Cerebellar cortex (tissue), 1 donor: ENCODE measurements at places on chromosomes 7 and 10.

DNA sequence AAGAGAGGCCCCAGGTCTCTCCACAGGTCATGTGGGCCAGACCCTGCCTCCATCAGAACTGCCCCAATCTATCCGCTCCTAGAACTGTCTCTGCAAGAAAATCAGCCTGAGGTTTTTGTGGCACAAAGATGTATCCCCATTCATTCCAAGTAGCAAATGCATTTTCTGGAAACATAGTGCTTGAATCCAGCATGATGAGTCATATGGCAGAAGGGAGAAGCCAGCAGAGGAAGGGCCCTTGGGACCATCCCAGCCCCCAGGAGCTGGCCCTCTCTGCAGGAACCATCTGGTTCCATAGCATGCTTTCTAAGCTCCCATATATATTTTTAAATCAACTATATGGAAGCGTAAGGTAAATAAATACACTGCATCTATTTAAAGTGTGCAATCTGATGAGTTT lies 563.2 kb downstream of the GALNT17 start:
- no peak for DNase-seq

GRCh38 chr7:90465816-90466215 lies 3.6 kb upstream of the PTTG1IP2 start:
- no peak for DNase-seq

DNA sequence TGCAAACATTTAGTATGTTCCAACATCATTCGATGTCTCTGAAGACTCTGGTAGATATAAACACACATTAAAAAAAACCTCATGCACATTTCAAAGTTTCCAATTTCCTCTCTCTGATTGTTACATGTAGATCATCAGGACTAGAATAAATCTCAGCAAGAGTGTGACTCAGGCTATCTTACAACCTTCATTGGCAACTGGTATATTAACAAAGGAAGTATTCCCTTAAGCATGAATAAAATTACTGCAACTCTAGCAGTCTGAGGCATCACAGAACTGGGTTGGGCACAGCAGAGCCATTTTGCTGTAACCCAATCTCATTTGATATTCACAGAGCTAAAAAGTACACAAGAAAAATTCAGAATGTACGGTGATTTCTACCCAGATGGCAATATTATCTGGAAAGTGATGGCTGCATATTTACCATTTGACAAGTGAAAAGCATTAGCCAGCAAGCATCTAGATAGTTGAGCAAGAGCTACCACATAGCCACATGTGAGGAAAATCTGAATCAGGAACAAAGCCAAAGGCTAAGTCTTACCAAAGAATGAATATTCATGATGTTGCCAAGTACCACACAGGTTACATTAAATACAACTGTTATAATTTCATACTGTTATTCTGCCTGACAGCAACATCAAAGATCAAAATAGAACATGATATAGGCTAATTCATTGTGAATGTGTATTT lies 232.2 kb downstream of the CRPPA start:
- no peak for DNase-seq

DNA sequence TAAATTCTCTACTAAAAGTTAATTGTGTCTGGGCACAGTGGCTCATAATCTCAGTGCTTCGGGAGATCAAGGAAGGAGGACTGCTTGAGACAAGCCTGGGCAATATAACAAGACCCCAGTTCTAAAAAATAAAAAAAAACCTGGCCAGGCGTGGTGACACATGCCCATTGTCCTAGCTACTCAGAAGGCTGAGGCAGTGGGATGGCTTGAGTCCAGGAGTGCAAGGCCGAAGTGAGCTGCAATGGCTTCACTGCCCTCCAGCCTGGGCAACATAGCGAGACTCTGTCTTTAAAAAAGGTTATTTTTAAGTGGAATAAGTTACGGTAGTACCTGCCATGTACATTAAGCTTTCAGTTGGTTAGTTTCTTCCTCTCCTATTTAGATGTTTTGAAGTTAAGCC lies 28.9 kb downstream of the CDK14 start:
- DNase-seq = no peak

GRCh38 chr7:111018960-111019736 lies 71.8 kb upstream of the LRRN3 start:
- no peak for DNase-seq

DNA sequence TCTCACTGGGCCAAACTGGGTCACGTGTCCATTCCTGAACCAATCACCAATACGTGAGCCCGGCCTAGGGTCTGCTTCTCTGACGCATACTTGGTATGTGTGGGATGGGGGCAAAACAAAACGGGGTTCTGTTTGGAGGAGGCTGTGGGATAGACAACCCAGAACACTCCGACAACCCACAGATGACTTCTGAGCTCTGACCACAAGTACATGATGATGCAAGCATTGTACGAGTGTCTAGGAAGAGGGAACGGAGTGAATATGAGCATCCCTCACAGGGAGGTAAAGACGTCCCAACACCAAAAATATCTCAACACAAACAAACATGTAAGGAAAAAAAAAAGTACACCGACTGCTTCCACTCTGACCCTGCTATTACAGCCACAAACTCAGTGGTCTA lies 5.6 kb downstream of the DAGLB start:
- no peak for DNase-seq

DNA sequence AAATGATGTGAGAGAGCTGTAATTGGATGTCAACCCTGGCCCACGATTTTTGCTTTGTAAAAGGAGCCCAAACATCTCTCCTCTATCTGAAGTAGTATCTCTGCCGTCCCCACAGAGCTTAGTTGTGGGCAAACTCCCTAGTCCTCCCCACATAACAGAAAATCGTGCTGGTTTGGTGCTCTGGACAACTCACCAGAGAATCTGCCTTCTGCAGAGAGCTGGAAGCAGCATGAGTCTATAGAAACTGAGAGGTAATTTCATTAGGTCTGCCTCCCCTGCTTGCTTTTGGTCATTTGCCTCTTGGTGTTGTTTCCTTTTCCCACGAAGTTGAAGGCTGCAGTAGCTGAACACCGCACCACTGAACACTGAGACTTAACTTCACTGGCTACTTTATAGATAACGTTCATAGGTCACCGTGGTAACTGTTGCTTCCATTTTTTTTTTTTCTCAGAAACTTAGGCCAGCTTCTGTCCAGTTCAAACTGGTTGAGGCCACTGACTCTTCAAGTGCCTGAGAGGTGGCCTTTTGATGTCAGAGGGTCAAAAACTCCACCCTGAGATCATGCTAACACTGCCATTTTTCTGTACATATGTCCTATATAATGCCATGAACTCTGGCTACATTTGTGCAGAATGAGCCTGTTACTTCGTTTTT lies 3.3 kb upstream of the CDCA7L start:
- peak; percentile 22 for DNase-seq

GRCh38 chr10:27680691-27681605 lies 64.7 kb downstream of the MKX start:
- no peak for DNase-seq

DNA sequence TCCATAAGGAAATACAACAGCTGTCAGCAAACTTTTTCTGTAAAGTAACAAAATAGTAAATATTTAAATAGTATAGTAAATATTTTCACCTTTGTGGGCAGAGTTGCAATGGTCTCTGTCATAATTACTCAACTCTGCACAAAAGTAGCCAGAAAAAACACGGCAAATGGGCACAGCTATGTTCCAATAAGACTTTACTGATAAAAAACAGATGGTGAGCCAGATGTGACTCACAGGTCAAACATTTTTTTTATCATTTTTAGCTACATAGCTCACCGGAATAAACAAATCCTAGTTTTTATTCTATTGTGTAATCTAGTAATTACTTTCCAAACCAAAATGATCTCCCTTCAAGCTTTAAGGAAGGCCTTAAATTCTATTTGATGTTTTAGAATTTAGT lies 55.3 kb downstream of the NCAPG2 start:
- no peak for DNase-seq

DNA sequence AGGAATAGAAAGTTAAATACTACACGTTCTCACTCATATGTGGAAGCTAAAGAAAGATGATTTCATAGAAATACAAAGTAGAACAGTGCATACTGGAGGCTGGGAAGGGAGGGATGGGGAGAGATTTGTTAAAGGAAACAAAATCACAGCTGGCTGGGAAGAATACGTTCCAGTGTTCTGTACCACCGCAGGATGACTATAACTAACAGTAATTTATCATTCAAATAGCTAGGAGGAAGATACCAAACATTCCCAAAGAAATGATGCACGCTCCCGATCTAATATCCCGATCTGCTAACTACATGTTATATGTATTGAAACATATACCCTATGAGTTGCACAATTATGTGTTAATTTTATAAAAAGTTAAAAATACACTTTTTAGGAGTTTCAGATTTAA lies 162.3 kb downstream of the ZMYND11 start:
- DNase-seq = no peak

GRCh38 chr7:7099584-7100014 lies 82.7 kb upstream of the C1GALT1 start:
- peak; percentile 9 for DNase-seq

GRCh38 chr10:69766161-69766910 lies 35.4 kb upstream of the COL13A1 start:
- DNase-seq = no peak

DNA sequence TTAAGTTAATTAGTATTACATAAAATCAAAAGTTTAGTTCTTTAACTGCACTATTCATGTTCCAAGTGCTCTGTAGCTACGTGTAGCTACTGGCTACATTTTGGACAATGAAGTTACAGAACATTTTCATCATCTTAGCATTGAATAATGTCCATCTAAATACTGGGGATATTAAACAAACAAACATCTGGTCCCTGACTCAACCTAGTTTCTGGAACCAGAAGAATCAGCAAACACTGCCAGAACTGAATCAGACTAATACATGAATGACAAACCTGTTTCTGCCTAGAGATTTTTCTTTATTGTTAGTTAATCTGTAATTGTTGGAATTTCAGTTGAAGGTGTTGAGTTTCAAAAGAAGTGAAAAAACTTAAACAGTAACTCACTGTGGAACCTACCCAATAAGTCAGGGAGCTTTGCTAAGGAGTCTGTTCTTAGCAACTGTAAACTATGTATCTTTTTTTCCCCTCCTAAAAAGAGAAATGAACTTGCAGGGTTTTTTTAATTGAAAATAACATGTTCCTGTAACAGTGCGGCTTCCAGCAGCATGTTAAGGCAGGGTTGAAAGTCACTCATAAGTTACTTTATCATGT lies 58.3 kb downstream of the CDK13 start:
- DNase-seq = no peak

DNA sequence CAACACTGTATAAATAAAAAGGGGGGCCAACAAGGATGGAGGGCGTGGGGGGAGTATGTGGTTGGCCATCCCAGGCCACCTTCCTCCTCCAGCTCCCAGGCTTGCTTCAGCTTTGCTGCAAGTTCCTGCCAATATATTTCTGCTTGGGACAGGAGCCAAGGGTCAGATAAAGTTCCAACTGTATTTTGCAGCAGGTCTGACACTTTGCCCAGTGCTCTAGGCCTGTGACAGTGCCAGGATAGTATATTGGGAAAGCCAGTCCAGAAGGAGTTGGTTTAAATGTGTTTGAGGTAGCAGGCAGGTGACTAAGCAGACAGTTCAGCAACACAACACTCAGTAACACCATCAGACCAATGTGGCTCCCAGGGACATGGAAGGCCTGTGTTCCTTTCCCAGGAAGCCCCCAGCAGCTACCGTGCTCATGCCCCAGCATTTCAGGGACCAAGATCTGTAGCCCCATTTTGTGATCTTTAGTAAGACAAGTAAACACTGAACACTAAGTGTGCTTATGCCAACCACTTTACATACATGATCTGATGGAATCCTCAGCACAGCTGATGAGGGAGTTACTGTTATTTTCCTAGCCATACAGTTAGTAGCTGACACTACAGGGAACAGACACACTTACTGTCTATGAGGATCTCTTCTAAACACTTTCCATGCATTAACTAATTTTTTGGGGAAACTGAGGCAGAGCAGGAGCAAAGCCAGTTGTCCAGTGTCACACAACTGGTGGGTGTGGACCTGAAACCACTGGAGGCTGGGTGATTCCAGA lies 38.9 kb downstream of the DNAJB12 start:
- peak; percentile 77 for DNase-seq

DNA sequence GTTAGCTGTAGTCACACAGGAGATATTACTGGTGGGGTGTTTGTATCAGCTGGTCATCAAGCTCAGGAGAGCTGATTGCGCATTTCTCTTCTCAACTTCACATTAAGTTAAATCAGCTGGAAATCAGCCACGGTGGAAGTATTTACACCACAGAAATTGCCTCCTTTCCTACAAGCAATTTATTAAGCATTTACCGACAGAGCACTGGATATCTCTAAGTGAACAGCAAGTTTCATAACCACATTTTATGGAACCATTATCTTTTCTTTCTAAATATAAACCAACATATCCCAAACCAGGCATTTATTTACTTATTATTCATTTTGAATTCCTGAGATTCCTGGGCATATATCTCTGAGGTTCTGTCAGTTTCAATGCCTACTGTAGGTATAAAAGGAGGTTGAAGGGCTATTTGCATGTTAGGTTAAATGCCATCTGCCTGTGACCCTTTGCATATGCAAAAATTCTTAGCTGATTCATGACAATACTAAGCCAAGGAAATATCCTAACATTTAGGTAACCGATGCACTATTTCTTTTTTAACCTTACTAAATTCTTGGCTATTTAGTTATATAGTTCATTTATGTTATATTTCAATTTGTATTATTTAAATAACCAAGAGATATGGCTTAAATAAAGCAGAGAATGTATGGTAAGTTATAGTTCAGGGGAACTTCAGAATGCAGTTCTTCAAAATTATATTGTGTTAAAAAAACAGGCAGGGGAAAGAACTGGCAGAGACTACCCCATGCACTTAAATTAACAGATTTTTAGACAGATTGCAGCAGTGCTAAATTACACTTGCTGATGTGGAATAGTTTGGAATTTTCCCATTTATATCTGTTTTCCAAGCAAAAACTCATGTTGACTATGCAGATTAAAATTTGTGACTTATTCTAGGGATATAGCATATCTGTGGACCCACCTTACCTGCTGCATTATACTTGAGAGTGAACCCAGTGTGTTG lies 56.8 kb downstream of the DYNC1I1 start:
- DNase-seq = no peak

- peak; percentile 73 for DNase-seq
Measured at GRCh38 chr7:120412139-120413050, 139.4 kb downstream of the KCND2 start.

DNA sequence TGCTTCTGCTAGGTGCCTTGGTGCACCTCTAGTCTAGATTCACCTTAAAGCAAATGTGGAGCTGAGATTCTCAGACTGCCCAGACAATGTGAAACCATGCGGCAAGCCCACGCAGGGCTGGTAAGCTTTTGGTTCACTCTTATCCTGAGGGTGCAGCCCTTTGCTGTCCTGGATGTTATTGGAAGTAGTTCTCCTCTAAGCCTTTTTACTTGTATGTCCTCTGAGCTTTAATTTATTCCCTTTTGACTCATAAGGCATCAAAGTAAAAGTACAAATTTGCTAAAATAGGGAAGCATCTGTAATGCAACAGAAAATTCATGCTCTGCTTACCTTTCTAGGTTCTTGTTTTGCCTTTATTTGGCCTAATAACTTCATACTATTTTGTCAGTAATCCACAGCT lies 186.8 kb downstream of the MACC1 start:
- no peak for DNase-seq
